Activated gamma-delta T cell treated with Interleukin-2 at 50 U/mL for 16 hours (primary cell): ENCODE measurements at places on chromosomes 5 and 9.

- no peak for DNase-seq
Measured at GRCh38 chr9:124110307-124110915, 98.8 kb downstream of the LHX2 start.

GRCh38 chr9:136901516-136902258 lies 15.4 kb downstream of the TRAF2 start:
- peak; percentile 41 for DNase-seq

- DNase-seq: no peak
Measured at GRCh38 chr9:37198039-37198729, 77.8 kb downstream of the ZCCHC7 start.

GRCh38 chr9:108961151-108961550 lies 27.0 kb downstream of the ABITRAM start:
- DNase-seq: no peak

DNA sequence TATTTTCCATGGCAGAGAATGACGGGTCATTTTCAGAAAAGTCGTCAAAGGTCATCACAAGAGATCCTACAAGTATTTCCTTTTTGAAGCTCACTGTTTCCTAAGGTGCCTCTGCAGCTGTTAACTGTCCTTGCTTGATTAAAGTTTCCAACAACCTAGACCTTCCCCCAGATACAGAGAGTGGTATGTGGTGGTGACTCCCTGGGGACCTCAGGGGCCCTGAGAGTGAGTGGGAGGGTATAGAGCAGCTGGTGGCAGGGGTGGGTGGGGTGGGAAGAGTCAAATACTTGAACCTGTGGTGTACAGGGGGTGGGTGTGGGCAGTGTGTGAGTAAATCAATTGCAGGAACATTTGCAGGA lies 1.6 kb upstream of the CD72 start:
- no peak for DNase-seq

GRCh38 chr9:16230731-16231130 lies 639.7 kb downstream of the BNC2 start:
- no peak for DNase-seq

DNA sequence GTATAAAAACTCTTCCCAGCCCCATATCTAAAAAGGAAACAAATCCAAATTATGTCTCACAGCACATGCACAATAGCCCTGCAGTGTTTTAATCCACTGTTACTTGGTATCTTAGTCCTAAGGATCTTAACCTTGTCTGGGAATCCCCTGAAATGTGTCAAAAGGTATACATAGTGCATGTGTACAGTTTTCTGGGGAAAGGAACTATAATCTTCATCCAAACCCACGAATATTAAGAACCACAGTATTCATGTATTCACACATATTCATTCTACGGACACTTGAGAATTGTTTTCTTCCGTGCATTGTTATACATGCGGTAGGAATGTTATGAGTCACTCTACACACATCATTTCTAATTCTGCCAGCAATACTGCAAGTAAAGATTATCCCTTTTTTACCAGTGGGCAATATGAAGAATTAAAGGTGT lies 47.8 kb upstream of the SNX2 start:
- DNase-seq: no peak

GRCh38 chr5:90169078-90169477 lies 240.5 kb downstream of the CETN3 start:
- no peak for DNase-seq

DNA sequence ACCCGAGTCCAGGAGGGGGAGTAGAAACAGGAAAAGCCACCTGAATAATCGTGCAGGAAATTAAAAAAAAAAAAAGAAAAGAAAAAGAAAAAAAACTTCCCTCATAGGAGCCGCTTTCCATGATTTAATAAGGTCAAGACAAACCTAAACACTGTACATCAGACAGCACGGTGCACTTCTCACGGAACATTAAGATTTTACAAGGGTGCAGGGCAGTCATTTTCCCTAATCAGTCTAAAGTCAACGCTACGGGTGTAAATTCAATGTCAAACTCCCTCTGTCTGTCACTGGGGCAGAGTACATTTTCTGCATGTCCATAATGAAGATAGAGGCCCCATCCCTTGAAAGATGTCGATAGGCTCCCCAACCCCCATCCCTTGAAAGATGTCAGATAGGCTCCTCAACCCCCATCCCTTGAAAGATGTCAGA lies 139.7 kb downstream of the TSSK1B start:
- DNase-seq: no peak

GRCh38 chr5:112059579-112060135 lies 302.7 kb upstream of the NREP start:
- DNase-seq: no peak

DNA sequence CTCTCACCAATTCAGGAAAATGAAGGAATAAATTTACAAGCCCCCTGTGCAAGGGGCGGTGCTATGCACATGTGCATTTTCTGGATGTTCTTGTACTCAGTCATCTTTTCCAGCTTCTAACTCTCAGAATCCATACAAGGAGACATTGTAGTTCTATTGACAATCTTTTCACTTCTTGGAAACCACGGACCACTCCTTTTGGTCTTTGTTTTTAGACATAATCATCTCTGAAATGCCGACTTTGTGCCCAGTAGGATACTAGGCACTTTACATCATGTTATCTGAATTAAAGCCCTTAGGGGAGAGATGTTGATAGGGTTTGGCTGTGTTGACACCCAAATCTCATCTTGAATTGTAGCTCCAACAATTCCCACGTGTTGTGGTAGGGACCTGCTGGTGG lies 322.6 kb upstream of the WWC1 start:
- DNase-seq: no peak

DNA sequence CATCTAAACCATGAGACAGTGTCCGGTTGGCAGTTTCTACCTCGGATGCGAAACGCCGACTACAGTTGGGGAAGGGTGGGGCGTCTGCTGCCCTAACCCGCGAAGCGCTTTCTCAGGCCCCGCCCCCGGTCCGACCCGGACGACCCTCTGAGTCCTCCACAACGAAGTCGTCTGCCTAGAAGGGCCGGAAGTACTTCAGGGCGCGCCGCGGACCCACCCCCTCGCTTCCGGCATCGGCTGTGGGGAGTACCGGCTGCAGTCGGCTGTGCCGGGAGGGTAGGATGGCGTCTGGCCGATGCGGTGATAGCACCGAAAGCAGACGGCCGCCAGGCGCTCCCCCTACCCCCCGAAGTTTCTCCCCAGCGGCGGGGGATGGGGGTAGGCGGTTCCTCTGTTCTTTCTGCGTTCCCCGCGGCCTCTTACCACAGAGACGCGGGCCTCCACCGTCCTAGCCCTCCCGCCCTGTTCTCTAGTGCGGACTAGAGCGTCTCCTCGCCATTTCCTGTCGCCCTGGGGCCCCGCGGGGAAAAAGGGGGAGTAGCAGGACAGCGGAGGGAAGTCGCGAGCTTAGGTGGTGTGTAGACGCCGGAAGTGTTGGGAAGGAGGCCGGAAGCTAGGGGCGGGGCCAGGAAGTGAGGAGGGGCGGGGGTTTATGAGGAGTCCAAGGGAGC lies at the start of gene TRIM41:
TRIM41 (plus strand) TSS at position 224 of the 671 bp plus-strand sequence. CDS start 719 bp downstream, outside the sequence.
- DNase-seq: peak; percentile 99

DNA sequence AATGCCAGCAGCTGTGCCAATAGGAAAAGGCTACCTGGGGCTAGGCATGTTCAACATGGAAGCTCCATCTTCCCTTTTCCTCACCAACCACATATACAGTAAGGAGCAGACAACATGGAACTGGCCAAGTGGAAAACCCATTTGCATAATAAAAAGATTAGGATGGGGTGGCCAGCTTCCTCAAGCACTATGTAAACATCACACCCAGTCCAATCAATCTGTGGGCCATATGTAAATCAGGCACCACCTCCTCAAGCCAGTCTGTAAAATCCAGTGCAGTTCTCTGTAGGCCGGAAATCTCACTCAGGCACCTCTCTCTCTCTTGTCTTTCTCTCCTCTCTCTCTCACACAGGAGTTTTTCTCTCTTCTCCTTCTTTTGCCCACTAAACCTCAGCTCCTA lies 360.2 kb upstream of the GRIA1 start:
- DNase-seq: no peak

DNA sequence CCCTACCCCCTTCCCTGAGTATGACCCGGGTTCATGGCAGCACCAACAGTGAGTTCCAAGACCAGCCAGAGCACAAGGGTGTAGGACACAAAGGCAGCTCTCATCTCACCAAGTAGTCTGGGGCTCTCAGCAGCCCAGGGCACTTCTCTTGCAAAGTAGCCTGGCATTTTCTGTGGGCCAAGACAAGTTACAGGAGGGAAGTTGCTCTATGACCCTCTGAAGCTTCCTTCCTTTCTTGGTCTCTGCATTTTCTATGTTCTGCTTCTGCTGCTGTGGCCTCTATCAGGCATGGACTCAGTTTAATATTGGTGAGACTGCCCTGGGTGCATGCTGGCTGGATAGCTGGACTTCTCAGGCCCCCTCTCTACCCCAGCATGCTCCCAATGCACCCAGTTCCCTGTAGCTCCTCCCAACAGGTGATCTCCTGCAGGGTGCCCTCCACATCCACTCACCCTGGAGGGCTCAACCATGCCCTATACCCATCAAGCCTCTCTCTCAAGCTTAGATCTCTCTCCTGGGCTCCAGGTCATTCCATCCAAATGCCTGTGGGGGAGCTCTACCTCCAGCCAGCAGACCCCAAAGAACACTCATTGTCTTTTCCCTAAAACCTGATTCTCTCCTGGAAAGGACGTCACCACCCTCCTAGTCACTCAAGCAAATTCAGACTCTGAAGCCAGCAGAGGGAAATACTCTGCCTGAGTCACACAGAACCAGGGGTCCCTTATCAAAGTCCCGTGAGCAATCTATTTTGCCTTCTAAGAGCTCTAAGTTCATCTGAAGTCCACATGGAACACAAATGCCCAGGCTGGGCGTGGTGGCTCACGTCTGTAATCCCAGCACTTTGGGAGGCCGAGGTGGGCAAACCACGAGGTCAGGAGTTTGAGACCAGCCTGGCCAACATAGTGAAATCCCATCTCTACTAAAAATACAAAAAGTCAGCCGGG lies 13.8 kb downstream of the TBC1D2 start:
- no peak for DNase-seq

DNA sequence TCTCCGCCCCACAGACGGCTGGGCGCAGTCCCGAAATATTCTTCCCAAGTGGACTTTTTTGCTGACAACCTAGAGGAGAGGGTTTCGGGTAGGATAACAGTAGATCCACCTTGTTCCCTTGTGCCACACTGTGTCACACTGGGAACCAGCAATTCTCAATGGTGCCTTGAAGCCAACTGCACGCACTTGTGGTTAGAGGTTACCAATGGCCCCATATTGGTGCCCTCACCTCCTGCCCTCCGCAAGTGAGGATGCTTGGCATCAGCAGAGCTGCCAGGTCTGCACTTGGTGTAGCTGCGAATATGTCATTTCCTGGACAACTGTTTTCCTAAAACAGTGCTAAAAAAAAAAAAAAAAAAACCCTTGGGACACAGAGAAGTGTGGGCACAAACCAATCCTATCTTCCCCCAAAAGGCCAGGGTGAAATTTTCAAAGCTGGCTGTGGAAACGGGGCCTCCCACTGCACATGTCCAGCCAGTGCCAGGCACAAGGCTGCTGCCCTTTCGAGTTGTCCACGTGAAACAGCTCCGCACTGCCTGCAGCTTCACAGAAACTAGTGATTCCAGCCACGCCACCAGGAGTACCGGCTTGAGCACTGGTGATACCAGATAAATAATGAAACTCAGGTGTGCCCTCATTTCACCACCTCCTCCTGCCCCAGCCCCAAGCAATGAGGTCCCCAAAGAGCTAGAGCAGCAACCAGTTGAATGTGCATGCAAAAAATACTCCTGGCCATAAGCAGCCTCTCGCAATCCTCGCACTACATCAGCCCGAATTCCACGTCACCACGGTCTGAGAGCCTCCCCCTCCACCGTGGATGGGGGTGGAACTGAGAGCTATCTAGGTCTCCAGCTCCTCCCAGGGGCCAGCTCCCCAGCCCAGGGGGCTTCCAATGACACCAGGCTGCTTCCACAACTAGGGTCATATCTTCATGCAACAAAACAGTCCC lies 51.2 kb downstream of the USP20 start:
- DNase-seq: peak; percentile 54

- no peak for DNase-seq
Measured at GRCh38 chr5:157057459-157058370, 1.2 kb downstream of the HAVCR1 start.

DNA sequence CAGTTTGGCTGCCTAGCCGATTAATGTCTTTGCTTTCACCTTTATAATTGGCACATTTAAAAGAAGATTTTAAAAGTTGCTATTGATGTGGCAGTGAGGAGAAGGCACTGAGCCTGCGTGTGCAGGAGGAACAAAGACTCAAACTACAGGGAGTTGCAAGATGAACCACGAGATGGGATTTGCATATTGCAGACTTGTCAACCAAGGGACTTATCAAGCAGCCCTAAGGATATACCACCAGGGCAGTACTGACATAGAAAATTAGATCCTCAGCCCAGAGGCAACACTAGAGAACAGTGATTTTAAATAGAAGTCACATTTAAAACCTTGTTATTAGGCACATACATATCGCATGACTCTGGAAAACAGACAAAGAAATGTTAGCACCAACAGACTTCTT lies 342.6 kb downstream of the GLIS3 start:
- no peak for DNase-seq

GRCh38 chr5:130425424-130425823 lies 521.2 kb downstream of the CHSY3 start:
- DNase-seq: no peak

DNA sequence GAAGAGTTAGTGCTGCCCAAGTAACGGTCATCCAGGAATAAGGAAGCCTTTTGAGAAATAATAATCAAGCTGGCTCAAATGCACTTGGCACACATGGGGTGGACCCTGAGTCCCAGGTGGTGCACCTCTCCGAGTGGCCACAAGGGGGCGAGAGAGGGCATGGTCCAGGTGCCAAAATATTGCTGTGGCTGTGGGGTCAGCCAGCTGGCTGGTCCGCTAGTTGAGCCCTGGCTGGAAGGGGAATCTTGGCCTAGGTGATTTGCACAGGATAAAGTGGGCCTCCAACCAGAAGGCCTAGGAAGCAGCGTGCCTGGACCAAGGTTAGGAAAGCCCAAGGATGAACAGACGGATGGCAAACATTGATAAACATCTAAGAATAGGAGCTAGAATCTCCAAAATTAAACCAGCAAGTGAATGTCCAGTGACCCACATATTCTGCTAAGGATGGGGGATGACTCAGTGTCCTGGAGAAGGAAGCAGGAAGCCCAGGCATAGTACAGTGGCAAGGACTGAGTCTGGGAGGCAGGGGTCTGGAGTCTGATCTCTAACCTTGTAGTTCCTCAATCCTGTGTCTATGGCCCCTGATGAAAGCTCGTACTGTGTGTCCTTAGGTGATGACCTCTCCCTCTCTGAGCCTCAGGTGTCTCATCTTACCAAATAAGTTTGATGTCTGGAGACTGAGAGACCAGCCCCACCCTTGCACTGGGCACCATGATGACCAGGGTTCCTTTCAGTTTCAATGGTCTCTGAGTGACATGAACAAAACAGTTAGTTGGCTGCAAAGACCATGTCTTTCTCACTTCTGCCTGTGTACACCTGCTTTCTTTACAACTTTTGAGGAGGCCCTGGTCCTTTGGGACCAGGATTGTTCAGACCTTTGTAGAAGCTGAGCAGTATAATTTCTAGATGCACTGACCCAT lies 19.2 kb upstream of the SHB start:
- DNase-seq: peak; percentile 73

GRCh38 chr9:107020040-107020530 lies 157.1 kb downstream of the ZNF462 start:
- no peak for DNase-seq
